Foreskin melanocyte (primary cell): ENCODE measurements at places on chromosomes 7 and 10.

- DNase-seq = no peak
Observed at GRCh38 chr10:71908998-71909397, 55.2 kb upstream of the CHST3 start.

DNA sequence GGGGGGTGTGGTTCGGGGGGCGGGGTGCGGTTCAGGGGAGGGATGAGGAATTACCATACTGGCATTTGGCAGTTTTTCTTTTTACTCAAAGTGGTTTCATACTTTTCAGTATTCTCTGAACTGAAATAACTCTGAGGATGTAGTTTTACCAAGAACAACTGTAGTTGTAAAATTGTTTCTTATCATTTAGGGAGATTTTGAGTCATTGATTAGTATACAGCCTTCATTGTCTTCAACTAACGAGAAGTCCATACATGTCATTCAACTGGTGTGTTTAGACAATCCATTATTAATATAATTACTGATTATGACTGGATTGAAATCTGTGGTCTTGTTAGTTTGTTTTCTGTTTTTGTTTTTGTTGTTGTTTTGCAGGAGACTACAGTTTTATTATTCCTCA, 40.8 kb downstream of the COPG2 start:
- no peak for DNase-seq

DNA sequence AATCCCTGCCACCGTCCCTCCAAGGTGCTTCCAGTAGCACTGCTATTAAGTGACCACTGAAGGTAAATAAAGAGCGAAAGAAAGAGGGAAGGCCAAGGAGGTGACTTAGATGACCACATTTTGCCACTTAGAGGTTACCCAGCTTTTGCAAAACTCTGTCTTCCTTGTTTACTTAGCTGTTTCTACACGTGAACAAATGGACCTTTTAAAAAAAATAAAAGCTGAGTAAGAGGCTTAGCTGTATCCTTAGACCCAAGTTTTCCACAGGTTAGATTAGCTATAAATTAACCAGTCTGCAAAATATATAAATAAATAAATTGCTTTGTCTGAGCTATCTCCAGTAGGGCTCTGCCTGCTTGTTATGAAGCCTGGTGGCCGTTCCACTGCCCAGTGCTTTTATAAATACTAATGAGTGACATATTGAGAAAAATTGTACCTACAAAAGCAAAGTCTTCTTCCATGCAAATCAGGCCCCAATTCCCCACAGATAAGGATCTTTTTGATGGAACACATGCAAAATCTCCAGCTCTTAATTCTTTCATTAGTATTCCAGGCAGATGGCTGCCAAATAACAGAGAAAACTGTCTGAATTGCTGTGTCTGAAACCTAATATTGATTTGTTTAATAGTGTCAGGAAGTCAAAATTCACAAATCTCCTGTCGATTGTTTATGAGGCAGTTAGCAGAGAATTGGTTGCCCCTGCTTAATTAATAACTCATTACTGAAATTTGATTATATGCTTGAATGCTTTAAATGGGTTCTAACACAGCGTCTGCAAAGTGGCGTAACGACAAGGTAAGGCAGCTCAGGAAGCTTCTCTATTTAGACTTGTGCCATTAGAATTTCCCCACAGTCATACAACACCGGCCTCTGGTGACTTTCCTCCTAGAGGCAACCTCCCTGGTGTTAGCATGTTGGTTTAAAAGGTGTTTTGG, 176.7 kb downstream of the EMX2 start:
- no peak for DNase-seq

DNA sequence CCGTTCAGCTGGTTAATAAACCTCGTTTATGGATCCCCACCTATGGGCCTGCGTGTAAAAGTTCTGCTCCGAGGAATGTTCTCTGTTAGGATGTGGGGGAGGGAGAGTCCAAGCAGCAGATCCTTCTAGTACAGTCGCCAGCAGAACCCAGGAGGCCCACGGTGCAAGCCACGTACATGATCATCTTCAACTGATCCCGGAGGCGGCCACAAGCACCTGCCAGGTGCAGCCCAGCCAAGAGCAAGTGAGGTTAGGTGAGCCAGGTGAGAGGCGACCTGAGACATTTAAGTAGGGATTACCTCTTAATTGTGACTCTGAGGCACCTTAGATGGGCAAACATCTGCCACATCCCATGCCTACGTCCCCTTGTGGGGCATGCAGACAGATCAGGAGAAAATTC, 18.0 kb upstream of the FGFR2 start:
- no peak for DNase-seq

DNA sequence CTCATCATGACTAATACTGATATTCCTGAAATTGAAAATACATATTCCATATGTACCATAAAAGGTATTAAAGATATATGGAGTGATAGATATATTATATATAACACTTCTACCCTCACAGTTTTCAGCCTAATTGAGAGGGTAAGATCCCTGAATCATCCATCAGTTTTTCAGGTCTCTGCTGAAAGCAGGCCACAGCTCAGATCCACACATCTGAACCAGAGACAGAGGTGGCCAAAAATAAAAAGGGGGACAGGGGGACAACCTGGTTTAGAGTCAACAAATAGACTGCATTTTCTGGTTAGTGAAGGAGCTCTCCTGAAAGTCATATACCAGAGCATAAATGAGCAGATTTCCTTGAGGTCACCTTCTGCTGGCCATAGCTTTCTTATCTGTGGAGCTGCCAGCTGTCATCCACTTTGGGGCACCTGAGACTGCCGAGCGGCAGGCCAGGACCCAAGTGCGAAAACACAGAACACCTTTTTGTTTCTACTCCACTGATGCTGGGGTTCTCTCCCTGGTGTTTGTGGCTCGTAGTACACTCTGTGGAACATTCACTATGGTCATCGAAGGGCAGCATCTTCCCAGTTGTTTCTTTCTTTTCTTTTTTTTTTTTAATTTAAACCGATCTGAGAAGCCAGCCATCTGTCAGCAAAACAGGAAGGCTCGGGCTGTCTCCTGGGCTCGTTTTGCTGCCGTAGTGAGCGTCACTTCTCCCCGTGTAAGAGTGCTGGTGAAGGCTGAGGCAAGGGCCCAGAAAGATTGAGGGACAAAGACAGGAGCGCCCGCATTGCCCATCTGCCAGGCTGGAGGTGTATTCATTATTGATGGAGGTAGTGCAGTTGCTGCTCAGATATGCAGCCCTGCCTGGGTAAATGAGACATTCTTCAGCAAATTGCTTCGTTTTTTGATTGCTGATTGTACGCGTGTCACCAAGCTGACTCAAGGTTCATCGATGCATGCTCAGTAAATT, 13.5 kb downstream of the IKZF1 start:
- no peak for DNase-seq

GRCh38 chr10:113709221-113709838, 29.6 kb downstream of the CASP7 start:
- peak; percentile 46 for DNase-seq

- DNase-seq = no peak
Observed at GRCh38 chr7:45108863-45109262, 2.6 kb downstream of the TBRG4 start.

- no peak for DNase-seq
Observed at GRCh38 chr10:85642421-85643170, 724.0 kb downstream of the GRID1 start.

GRCh38 chr10:77821551-77821950, 105.0 kb downstream of the DLG5 start:
- DNase-seq = no peak

GRCh38 chr10:114042895-114043531, 653 bp upstream of the ADRB1 start:
- no peak for DNase-seq

- no peak for DNase-seq
Observed at GRCh38 chr10:48404646-48405045, 98.2 kb downstream of the MAPK8 start.

DNA sequence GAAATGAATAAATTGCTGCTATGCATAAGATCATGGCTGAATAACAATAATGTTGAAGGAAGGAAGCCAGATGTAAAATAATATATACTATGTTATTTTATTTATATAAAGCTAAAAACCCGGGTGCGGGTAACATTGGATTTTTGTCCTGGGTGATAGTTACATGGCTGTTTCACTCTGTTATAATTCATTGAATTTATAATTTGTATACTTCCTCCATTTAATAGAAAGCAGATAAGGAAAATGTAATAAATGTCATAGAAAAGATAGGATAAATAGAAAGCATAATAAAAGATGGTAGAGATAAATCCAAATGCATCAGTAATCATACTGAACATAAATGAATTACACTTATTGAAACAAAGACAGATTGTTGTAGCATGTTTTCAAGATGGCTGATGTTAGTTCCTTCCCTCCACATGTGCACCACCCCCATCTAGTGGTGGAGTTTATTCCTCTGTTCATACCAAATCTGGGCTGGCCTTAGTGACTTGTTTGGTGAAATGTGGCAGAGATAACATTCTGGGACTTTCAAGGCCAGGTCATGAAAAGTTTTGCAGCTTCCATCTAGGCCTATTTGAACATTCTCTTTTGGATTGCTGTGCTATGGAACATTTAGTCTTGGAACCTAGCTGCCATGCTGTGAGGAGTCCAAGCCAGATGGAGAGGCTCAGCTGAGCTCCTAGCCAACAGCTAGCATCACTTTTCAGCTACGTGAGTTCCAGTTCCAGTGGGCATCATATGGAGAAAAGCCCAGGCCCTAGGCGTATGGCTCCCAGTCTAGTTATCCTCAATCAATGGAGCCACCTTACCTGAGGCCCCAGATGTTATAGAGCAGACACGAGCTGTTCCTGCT, 46.9 kb downstream of the AHCYL2 start:
- DNase-seq = peak; percentile 76

DNA sequence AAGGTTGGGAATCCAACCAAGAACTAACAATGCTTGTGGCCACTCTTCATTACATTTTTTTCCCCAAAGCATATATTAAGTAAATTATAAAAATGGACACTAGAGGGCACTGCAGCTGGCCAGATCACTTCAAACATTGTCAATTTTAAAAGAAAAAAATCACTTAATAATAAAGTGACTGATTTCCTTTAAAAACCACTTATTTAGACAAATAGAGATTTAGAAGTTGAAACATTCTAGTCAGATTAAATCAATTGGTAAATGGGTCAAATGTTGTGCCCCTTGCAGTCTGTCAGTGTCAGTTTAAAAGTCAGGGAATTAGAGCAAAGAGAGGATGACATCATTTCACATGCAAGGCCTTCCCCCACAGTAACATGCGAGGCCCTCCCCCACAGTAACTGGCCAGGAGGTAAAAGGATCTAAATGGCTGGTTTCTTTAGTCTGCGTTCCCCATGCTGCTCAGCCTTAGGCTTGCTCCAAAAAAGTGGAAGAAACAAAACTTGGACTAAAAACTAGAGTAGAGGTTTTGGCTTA, 177.9 kb downstream of the SKAP2 start:
- DNase-seq = peak; percentile 41

DNA sequence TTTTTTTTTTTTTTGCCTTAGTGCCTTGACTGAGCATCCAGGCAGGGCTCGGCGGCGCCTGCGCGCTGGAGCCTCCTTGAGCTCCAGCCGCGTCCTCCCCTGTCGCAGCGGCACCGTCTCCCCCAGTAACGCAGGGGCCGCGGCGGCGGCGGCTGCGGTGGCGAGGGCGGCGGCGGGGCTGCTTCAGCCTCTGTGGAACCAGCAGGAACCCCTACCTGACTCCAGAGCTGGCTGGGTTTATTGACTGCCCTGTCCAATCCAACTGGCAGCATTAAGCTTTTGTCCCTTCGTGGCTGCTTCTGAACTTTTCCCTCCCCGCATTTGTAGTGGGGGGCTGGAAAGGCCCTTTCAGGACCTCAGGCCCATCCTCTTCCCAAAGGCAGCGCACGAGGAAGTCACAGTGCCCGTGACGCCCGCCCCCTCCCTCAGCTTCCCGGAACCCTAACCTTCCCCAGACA, at the start of gene GPR85:
Gene GPR85 (minus strand): TSS at position 397 of the 458 bp plus-strand sequence. CDS start 2,106 bp downstream, outside the sequence.
- DNase-seq = peak; percentile 49

DNA sequence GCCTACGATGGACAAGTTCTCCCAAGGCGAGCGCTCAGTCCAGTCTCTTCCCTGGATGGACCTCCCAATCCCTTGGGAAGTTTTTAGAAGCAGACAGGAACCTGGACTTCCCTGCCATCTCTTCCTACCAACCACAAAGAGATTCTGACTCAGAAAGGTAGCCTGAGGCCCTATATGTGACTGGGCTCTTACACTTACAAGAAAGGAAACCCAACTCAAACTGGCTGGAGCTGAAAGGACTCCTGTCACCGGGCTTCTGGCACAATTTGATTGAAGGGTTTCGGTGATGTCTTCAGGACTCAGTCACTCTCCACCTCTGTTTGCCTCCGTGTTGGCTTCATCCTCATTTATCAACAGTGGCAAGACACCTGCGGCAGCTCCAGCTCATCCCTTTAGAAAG, 3.7 kb upstream of the COL13A1 start:
- DNase-seq = no peak

- no peak for DNase-seq
Observed at GRCh38 chr7:69937097-69937496, 338.8 kb downstream of the AUTS2 start.

- DNase-seq = no peak
Observed at GRCh38 chr7:73978661-73979563, 49.1 kb upstream of the ELN start.

DNA sequence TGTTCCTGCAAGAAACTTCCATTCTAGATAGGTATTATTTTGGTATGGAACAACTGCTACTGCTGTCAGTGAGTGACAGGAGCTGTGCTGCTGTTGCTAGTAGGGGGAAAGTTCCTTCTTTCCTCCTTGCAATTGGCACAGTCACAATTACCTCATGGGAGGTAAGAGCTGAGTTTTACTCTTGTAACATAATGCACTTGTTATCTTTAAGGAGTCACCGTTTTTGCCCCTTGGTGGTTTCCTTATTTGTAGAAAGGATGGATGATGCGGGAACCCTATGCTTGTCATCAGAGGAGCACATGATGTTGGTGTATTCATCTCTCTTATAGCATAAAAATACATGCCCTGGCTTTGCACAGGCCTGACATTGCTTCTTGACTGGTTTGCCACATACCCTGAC, 234.7 kb upstream of the NPY start:
- no peak for DNase-seq
